ENCODE measurements at places on chromosomes 13 and 19.

- no peak for DNase-seq
Observed at GRCh38 chr13:105814902-105815250, 720.6 kb downstream of the EFNB2 start.

- no peak for DNase-seq
Observed at GRCh38 chr13:44463759-44464158, 90.1 kb downstream of the SERP2 start.

- no peak for DNase-seq
Observed at GRCh38 chr13:97200081-97200942, 21.8 kb upstream of the MBNL2 start.

DNA sequence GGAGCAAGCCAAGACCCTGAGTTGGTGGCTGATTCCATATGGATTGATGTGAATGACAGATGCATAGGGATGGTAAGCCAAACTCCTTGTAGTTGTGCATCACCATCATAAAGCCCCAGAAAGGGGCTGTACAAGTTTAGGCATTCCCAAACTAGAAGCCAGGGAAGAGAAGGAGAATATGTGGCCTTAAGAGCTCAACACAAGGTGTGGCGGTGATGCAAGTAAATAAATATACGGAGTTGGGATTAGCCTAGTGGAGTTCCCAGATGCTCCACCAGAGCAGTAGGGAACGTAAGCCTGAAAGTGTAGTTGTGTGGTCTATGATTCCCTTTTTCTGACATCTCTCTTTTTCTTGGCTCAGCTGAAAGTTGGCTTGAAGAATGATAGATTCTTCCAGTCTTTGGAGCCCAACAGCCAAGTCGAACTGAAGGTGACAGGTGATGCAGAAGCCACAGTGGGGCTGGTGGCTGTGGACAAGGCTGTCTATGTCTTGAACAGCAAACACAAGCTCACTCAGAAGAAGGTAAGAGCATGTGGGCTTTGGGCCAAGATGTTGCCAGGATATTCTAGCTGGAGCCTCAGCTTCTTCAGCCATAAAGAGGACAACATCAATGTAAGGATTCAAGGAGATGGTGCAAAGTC, 30.1 kb downstream of the RDH8 start:
- no peak for DNase-seq

GRCh38 chr19:1360126-1360817, 23.4 kb upstream of the NDUFS7 start:
- no peak for DNase-seq

- no peak for DNase-seq
Observed at GRCh38 chr19:28294395-28294794, 918.6 kb downstream of the UQCRFS1 start.

DNA sequence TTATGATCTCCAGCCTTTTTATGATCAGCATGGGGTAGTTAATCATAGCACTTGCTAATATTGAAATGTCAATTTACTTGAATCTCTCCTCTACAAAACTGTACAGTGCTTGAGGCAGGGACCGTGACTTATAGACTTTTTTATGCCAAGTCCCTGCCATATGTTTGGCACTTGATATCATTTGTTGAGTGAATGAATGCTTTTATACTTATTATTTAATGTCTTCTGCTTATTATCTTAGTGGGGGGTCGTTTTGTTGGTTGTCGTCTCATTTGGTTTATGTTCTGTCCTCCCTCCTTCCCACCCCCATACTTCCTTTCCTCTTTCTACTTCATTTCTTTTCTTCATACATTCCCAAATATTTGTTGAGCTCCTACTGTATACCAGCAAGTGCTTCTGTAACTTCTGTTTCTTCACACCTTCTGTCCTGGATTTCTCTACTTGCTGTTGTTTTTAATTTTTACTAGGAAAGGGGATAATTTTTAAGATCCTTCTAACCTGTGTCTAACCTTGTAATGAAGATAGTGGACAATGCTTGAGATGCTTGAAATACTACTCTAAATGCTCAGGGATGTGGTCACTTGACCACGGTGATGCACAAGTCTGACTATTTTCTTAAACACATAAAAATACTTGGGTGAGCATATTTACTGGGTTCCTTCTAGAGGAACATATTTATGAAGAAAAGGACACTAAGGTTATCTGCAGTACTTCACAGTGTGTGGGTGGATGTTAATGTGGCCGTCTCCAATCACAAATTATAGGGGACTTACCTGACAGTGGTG, 223.8 kb downstream of the TDRD3 start:
- DNase-seq = no peak

GRCh38 chr19:53094754-53095575, 8.3 kb downstream of the ZNF160 start:
- no peak for DNase-seq

DNA sequence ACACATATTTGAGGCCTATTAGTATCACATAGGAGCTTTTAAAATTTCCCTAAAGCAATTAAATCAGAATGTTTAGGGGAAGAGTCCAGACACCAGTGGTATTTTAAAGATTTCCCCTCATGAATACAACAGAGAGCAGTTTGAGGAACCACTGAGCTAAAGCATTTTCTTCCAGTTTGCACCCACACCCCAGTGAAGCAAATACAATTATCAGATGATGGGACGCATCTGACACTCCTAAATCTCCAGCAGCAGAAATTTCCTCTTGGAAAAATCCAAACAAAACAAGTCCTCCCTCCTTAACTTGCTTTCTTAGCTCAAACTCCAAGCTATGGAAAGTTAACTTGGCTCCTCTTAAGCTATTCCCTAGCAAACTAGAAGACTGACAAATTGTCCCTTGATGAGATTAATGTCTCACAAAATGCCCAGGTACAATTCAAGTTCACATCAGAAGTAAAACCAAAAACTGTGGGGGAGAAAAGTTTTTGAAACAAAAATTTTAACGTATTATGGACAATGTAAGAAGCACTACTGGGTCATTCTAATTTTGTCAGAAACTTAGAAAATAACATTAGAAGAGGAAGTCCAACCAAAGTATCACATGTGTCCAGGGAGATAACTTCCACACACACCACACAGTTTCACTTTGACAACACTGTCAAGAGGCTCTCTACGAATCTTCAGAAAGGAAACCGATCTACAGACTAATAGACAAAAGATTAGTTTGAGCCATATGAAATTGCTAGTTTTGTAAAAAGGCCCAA, 74.1 kb downstream of the ABCC4 start:
- no peak for DNase-seq

- DNase-seq = no peak
Observed at GRCh38 chr13:40697711-40698110, 31.3 kb upstream of the FOXO1 start.

DNA sequence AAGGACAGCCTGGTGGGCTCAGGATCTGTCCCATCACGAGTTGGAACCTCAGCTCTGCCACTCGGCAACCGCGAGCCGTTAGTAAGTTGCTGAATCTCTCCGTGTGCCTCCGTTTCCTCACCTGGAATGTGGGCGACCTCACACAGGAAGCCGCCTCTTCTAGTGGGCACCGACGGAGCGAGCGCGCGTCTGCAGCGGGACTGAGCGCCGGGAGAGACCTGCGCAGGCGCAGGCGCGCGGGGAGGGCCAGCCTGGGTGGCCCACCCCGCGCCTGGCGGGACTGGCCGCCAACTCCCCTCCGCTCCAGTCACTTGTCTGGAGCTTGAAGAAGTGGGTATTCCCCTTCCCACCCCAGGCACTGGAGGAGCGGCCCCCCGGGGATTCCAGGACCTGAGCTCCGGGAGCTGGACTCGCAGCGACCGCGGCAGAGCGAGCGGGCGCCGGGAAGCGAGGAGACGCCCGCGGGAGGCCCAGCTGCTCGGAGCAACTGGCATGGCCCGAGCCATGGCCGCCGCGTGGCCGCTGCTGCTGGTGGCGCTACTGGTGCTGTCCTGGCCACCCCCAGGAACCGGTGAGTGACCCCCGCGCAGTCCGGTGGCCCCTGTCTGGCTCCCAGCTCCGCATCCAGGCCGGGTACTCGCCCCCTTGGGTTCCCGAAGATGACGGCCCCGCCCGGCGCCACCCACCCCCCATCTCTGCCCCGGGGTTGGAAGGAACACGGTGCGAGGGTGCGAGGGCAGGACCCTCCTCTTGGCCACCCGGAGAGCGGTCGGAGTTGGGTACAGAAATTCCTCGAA, at the start of gene PVR:
PVR (plus strand) TSS at position 306 of the 797 bp plus-strand sequence; CDS start at position 493, 187 bp downstream.
- DNase-seq = peak; percentile 1

- no peak for DNase-seq
Observed at GRCh38 chr13:31896427-31896826, 135.1 kb upstream of the FRY start.
